ENCODE measurements at places on chromosomes 4 and X.

- DNase-seq = no peak
Measured at GRCh38 chrX:747176-747575, 116.6 kb downstream of the SHOX start.

- no peak for DNase-seq
Measured at GRCh38 chr4:30028826-30029225, 691.3 kb upstream of the PCDH7 start.

GRCh38 chr4:121950680-121951520, 960 bp downstream of the TRPC3 start:
- DNase-seq = no peak

DNA sequence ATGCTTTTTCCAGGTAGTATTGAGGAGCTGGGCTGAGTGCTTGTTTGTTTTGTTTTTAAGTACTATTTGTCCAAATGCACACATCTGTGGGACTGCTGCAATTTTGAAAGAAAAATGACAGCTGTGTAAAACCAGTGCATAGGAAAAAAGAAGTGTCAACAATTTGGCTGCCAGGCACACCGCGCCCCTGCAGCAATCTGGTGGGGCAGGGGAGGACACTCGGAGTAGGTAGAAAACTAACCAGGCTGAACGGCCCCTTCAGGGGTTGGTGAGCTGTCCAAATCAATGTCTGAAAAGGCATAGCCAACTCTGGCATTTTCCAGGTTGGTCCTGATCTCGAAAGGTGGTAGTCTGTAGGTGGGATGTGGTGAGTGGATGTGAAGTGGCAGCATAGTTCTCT, 1.1 kb downstream of the LDOC1 start:
- DNase-seq = no peak

Measured in NCI-H1694 (cell line).